ENCODE measurements at places on chromosomes 12 and 14.

- no peaks in the 10 kb centered on the region for H3K27me3 ChIP-seq
- H3K4me3 ChIP-seq = no peak within 1 kb of the TSS
- peaks cover 3% of the 10 kb centered on the region for H3K4me1 ChIP-seq
- DNase-seq = no peak
Observed at GRCh38 chr14:100323121-100323941, at the start of gene SLC25A47. Gene SLC25A47 (plus strand): TSS chr14:100323339. CDS start chr14:100323415, 76 bp downstream.

- H3K27me3 ChIP-seq = no peaks in the 10 kb centered on the region
- peaks cover 71% of the 10 kb centered on the region for H3K4me1 ChIP-seq
- DNase-seq = no peak
Observed at GRCh38 chr12:122099856-122100255, 21.3 kb downstream of the MLXIP start.

GRCh38 chr12:61896436-61896835 lies 363.8 kb upstream of the USP15 start:
- H3K4me1 ChIP-seq = no peaks in the 10 kb centered on the region
- no peak for DNase-seq
- H3K27ac ChIP-seq = no peak overlapping the region
- no peaks in the 10 kb centered on the region for H3K36me3 ChIP-seq
- H3K27me3 ChIP-seq = no peaks in the 10 kb centered on the region

DNA sequence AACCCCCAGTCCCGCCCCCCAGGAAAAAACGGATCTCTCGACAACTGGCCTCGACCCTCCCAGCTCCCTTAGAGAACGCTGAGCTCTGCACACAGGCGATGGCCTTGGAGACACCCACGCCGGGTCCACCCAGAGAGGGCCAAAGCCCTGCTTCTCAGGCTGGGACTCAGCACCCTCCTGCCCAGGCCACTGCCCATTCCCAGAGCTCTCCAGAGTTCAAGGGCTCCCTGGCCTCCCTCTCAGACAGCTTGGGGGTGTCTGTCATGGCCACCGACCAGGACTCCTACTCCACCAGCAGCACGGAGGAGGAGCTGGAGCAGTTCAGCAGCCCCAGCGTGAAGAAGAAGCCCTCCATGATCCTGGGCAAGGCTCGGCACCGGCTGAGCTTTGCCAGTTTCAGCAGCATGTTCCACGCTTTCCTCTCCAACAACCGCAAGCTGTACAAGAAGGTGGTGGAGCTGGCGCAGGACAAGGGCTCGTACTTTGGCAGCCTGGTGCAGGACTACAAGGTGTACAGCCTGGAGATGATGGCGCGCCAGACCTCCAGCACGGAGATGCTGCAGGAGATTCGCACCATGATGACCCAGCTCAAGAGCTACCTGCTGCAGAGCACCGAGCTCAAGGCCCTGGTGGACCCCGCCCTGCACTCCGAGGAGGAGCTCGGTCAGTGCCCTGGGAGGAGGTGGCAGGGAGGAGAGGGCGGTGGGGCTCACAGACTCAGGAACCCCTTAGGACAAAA lies 95.8 kb downstream of the LGMN start:
- peak overlapping the region; percentile 50 for H3K27ac ChIP-seq
- no peaks in the 10 kb centered on the region for H3K27me3 ChIP-seq
- H3K4me3 ChIP-seq = peak overlapping the region; percentile 3
- H3K4me1 ChIP-seq = no peaks in the 10 kb centered on the region
- no peak for DNase-seq
- peaks cover 14% of the 10 kb centered on the region for H3K36me3 ChIP-seq

GRCh38 chr14:102590667-102591099 lies 1.8 kb upstream of the RCOR1 start:
- DNase-seq = no peak
- H3K4me3 ChIP-seq = no peak overlapping the region
- no peaks in the 10 kb centered on the region for H3K4me1 ChIP-seq
- H3K27me3 ChIP-seq = no peaks in the 10 kb centered on the region
- no peaks in the 10 kb centered on the region for H3K36me3 ChIP-seq

DNA sequence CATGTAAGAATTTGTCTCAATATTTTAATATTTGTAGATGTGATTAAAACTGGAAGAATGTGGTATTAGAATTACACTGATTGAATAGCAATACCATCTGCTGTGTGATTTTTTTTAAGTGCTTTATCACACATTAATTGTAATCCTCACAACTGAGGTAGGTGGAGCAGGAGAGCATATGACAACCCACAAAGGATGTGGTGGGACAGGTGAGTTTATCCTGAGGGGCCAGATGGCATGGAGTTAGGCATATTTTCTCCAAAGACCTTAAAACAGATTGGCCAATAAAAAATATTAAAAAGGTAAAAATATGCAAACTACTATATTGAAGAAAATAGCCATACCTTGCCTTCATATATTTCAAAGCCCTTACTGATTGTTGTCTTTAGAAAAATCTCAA lies 7.8 kb downstream of the LRRC10 start:
- no peaks in the 10 kb centered on the region for H3K4me1 ChIP-seq
- no peak for DNase-seq
- no peak overlapping the region for H3K27ac ChIP-seq
- no peaks in the 10 kb centered on the region for H3K27me3 ChIP-seq
- peaks cover 53% of the 10 kb centered on the region for H3K36me3 ChIP-seq

GRCh38 chr12:128637642-128638606 lies 185.8 kb downstream of the SLC15A4 start:
- H3K4me1 ChIP-seq = no peaks in the 10 kb centered on the region
- H3K4me3 ChIP-seq = no peak overlapping the region
- H3K36me3 ChIP-seq = no peaks in the 10 kb centered on the region
- DNase-seq = no peak

DNA sequence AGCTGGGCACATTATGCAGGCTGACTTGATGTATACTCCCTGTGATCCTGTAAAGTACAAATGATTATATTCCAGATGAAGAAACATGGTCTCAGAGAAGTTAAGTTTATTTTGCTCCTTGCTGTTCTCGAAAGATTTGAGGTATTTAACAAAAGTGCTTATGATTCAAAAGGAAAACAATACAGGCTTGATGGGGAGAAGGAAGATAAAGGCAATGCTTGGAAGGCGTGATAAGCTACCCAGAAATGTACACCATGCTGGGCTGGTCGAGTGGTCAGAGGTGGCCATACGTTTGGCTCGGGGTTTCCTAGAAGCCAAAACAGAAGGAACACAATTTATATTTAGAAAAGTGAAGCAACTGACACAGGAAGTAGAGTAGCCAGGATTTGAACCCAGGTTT lies 201.0 kb downstream of the KTN1 start:
- H3K4me3 ChIP-seq = no peak overlapping the region
- H3K27me3 ChIP-seq = no peaks in the 10 kb centered on the region
- no peak for DNase-seq
- no peak overlapping the region for H3K27ac ChIP-seq
- no peaks in the 10 kb centered on the region for H3K36me3 ChIP-seq

GRCh38 chr14:36981832-36982529 lies 190.4 kb downstream of the SLC25A21 start:
- no peaks in the 10 kb centered on the region for H3K4me1 ChIP-seq
- no peaks in the 10 kb centered on the region for H3K36me3 ChIP-seq
- H3K27ac ChIP-seq = no peak overlapping the region
- H3K4me3 ChIP-seq = no peak overlapping the region

DNA sequence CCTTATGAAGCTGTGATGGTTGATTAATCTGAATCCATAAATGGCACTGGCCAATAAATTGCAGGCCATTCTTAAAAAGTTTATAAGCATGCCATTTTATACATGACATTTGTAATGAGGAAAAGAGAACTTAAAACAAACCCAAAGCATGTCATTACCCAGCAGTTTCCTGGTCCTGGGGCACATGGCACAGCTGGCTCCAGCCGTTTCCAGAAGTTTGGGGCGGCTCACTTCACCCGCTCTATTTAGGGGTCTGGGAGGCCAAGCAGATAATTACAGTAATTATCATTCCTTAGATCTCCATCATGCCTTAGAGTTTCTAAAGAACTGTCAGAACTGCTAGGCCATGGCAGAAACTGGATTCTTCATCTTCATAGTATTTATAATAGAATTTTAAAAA lies 6.4 kb downstream of the ADGRD1 start:
- H3K27me3 ChIP-seq = no peaks in the 10 kb centered on the region
- no peak for DNase-seq
- no peaks in the 10 kb centered on the region for H3K4me1 ChIP-seq

DNA sequence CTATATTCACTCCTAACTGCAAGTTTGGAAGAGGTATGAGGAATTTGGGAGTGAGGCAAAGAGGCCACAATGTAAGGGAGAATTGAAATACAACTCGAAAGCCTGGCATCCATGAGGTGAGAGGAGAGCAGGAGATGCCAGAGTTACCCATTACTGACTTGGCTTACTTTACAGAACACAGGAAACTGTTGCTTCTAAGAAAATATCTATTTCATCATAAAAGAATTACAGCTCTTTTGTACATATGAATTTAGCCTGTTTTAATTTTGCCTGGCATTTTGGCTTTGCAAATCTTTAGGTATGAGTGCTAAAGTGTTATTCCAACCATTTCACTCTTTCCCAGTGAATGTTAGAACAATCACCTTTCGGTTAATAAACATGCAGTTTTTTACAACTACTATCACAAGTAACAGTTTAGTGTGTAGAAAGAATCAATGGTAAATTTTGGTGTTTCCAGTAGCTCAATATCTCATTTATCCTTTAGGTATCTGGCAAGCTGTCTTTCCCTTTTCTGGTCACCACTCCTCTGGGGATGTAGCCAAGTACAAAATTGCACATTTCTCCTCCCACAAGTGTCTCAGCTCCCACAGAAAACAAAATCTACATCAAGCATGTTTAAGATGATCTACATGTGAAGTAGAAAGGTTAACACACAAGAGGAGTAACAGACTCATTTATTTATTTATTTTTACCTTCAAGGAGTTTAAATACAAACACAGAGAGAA lies 196.6 kb upstream of the DCN start:
- H3K27ac ChIP-seq = no peak overlapping the region
- no peaks in the 10 kb centered on the region for H3K27me3 ChIP-seq
- no peak for DNase-seq

DNA sequence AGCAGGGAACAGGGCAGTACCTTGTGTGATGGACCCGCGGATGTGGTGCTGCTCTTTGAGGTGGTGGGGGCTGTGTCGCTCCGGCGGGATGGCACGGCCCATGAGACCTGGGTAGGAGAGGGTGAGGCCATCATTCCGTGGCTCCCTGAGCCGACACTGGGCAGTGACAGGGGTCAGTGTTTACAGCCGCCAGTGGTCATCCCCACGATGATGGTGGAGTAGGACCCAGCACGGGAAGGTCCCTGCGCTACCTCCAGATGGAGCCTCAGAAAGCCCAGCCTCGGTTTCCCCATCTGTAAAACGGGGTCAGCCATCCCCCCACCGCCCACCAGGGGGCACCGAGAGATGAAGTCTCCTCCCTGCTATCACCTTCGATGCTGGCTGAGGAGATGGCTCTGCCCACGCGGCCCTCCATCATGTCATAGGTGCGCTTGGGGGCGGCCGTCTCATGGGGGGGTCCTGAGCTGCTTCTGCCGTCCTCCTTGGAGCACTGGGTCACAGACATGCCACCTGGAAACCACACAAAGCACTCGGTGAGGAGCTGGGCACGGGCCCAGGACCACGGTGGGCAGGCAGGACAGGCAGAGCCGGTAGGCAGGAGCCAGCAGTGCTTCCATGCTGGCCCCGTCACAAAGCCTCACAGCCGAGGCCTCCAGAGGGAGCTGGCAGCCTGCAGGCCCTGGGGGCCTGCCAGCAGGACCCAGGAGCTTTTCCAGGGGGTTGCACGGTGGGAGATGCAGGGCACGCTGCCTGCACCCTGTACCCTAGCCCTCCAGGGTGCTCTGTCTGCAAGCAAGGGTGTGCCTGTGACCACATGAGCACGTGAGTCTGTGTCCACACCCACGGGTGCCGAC lies 53.1 kb downstream of the RFLNA start:
- DNase-seq = no peak
- H3K27ac ChIP-seq = no peak overlapping the region
- H3K4me1 ChIP-seq = peaks cover 6% of the 10 kb centered on the region
- peaks cover 100% of the 10 kb centered on the region for H3K36me3 ChIP-seq
- no peak overlapping the region for H3K4me3 ChIP-seq

DNA sequence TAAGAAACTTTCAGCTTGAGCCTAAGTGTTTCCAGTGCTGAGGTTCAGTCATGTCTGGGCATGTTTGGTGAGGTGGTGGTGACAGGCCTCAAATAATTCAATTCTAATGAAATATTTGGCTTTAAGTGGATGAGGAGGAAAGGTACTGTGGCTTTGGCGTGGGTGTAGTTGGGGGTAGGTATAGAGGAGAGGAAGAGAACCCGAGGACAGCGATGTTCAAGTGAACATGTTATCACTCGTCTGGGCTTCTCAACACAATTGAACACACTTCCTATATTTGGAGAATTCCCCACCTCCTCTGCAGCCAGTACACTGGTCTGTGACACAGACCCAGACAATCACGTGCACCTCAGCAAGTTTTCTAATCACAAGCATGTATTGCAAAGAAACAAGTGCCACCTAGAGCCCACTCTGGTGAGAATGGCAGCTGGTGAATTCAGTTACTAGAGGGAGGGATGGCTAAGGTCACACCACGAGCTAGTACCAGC lies 53.0 kb downstream of the IFNG-AS1 start:
- H3K27ac ChIP-seq = no peak overlapping the region
- H3K36me3 ChIP-seq = no peaks in the 10 kb centered on the region
- H3K4me1 ChIP-seq = no peaks in the 10 kb centered on the region
- H3K4me3 ChIP-seq = no peak overlapping the region
- no peaks in the 10 kb centered on the region for H3K27me3 ChIP-seq

- DNase-seq = no peak
- no peak overlapping the region for H3K27ac ChIP-seq
- no peak overlapping the region for H3K4me3 ChIP-seq
- no peaks in the 10 kb centered on the region for H3K27me3 ChIP-seq
Observed at GRCh38 chr12:31876568-31877424, 82.4 kb upstream of the RESF1 start.

DNA sequence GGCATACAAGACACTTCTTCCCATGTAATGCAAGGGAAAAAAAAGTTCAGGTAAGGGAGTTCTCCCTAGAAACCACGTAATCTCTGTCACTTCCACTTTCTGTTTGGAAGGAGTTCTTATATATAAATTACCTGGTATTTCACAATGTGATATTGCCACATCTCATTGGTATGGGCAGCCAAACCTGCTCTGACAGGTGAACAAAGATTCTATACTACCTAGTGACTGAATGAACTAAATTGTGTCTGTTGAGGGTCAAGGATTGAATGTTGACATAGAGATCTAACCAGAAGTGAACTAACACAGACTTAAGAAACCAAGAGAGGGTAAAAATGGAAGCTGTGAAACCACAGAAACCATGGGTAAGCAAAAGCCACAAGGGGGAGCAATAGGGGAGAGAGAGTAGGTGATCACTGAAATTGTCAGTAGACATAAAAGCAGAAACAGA lies 161.3 kb downstream of the RPL10L start:
- no peak overlapping the region for H3K27ac ChIP-seq
- no peaks in the 10 kb centered on the region for H3K36me3 ChIP-seq
- no peak overlapping the region for H3K4me3 ChIP-seq
- no peak for DNase-seq
- no peaks in the 10 kb centered on the region for H3K27me3 ChIP-seq

- no peak overlapping the region for H3K4me3 ChIP-seq
- H3K27ac ChIP-seq = no peak overlapping the region
- no peaks in the 10 kb centered on the region for H3K36me3 ChIP-seq
- H3K4me1 ChIP-seq = no peaks in the 10 kb centered on the region
- H3K27me3 ChIP-seq = no peaks in the 10 kb centered on the region
Observed at GRCh38 chr12:5374713-5375112, 57.2 kb upstream of the NTF3 start.

- no peaks in the 10 kb centered on the region for H3K27me3 ChIP-seq
- no peaks in the 10 kb centered on the region for H3K4me1 ChIP-seq
- H3K27ac ChIP-seq = peak overlapping the region; percentile 99
- H3K4me3 ChIP-seq = peak overlapping the region; percentile 67
- H3K36me3 ChIP-seq = peaks cover 3% of the 10 kb centered on the region
- DNase-seq = no peak
Observed at GRCh38 chr12:131893605-131894312, 663 bp upstream of the ULK1 start.
